ENCODE measurements at places on chromosomes 7 and 10. TPM values are rescaled to one million over a fixed set of nuclear protein-coding genes. Genes with fewer than 3 reads are reported as not detected.
A peak's percentile ranks its signal among the peaks of the same experiment; 100 is the strongest.

ICA1 gene
- 0.34 TPM for total RNA-seq

TLX1 gene
- not detected for total RNA-seq

DNA sequence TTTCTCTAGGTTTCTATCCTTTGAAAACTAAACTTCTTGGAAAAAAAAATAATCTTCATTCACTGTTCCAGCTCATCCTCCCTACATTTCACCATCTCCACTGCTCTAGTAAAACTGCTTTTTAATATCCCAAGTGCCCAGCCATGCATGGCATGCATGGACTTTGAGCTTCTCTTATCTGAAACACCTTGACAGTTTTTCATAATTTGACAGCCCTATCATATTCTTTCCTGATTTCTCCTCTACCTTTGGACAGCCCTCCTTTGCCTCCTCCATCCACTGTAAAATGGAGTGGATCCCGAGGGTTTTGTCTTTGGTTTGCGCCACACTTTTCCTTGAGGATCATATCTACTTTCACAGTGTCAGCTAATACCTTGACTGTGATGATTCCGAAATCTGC lies 212.8 kb downstream of the ANK3 start:
- no peak for DNase-seq

DNA sequence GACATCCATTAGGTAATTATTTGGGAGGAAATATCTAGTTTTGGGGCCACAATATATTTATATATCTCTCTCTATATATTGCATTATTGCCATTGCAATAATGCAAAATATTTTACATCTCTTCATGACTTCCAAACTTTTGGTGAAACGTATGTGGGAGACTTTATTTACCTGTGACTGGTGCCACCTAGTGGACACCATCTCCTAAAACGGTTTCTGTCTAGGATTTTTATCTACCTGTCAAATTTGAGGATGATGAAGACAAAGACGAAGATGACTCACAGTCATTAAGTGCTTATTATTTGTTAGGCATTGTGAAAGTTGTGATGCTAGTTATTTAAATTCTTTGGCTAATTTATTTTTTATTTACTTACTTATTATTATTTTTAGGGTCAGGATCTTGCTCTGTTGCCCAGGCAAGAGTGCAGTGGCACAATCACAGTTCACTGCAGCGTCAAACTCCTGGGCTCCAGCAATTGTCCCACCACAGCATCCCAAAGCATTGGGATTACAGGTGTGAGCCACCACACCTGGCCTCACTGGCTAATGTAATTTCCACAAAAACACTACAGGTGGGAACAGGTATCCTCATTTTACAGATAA lies 18.7 kb upstream of the CBLL1 start:
- peak; percentile 75 for DNase-seq

DNA sequence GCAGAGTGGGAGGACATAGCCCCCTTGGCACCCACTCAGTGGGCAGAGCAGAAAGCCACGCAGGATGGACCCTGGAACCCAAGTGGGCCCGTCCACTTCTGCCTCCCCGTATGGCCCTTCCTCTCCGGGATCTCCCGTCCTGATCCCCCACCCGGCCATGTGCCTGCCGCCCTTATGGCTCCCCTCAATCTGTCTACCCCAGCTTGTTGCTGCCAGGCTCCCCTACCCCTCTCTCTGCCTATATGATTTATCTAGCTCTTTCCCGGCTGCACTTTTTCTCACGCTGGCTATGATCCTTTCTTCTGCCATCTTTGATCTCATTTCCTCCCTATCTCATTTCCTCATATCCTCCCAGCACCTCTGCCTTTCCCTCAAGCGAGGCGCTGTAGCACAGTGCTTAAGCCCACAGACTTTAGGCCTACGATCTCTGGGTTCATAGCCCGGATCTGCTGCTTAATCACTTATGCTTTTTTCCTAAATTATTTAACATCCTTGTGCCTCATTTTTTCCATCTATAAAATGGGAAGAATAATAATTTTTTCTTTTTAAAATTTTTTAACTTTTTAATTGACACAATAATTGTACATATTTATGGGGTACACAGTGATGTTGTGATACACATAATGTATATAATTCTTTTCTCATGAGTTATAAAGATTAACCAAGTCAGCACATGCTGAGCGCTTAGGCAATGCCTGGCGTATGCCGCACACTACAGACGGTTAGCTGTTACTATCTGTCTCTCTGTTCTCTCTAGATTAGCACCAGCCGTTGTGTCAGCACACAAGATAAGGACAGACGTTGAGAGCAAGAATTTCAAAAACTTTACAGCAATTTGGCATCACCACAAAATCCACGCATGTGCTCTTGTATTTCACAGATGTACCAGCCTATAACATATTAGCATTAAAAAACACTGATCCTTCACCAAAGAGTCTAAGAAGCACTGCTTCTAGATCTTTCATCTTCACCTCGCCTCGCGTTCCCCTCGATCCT lies 18.1 kb downstream of the KCNH2 start:
- DNase-seq = no peak

DNA sequence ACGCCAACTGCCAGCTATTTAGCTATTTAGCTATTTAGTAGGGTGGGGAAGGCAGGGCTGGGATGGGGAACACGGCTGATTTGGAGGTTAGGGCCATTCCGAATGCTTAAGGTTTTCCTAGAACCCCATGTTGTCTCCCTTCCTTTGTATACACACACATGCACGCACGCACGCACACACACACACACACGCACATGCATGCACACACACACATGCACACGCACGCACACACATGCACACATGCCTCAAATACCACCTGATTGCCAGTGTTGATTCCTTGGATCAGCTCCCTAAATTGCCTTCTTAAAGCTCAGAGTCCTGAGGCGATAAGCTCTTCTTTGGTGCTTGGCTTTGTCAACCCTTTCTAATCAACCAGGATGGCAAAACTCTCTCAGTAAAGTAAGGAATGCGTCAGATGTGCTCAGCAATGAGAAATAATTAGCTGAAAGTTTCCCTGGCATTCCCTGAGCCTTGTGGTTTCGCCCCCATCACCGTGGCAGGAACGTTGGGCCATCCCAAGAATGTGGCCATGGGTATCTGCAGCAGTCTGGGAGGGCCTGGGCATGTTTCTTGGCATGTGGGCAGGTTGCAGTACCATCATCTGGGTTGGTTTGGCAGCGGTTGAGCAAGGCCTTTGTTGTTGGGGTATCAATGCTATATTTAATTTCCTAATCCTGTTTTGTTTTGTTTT lies 305.6 kb downstream of the LRMDA start:
- no peak for DNase-seq

- no peak for DNase-seq
These were observed 289.7 kb downstream of the FRMD4A start for GRCh38 chr10:14040787-14041631.
